Natural killer cell treated with Interleukin-12 subunit alpha and Interleukin-12 subunit beta and Interleukin-15 and Interleukin-18, amount 100 ng/mL, for 72 hours (primary cell): ENCODE measurements at places on chromosomes 7 and 10. TPM values are rescaled to one million over a fixed set of nuclear protein-coding genes. Genes with fewer than 3 reads are reported as not detected.

GRCh38 chr10:85598646-85599045 lies 767.9 kb downstream of the GRID1 start:
- no peak overlapping the region for H3K27ac ChIP-seq
- H3K4me3 ChIP-seq: no peak overlapping the region
- no peaks in the 10 kb centered on the region for H3K4me1 ChIP-seq
- DNase-seq: no peak
- no peaks in the 10 kb centered on the region for H3K36me3 ChIP-seq
- no peaks in the 10 kb centered on the region for H3K27me3 ChIP-seq

DNA sequence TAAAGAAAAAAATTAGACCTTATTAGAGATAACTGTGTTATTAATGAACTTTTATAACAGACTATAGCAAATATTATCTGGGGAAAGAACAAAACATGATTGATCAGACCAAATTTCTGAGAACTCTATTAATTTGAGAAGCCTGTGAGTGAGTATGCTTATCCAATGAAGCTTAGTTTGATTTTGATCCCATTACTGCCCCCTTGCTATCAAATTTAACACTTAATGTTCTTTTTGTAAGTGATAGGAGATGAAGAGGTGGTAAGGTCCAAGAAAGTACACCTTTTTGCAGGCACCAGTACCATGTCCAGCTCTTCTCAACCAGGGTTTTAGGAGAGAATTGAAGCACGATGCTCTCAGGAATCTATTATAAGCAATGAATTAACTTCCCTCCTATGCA lies 49.9 kb downstream of the ZNF365 start:
- H3K4me1 ChIP-seq: no peaks in the 10 kb centered on the region
- H3K27ac ChIP-seq: no peak overlapping the region
- H3K36me3 ChIP-seq: peaks cover 7% of the 10 kb centered on the region
- peaks cover 2% of the 10 kb centered on the region for H3K27me3 ChIP-seq
- H3K4me3 ChIP-seq: no peak overlapping the region

DNA sequence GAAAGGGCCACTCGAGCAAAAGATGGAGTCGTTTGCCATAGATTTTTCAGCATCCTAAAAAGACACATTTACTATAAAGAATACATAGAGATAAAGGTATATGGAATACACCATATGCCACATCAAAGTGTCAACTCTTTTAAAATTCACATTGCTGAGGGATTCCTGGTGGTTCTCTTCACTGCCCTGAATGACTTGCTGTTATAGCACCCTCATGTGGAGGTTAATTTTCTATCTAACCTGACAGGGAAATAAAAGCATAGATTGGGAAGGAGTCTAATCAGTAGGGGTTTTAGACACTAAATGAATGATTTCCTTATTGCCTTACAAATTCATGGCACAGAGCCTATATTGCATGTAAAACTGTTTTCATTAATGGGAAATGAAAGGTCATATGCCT lies 25.9 kb downstream of the DNAH11 start:
- H3K4me1 ChIP-seq: no peaks in the 10 kb centered on the region
- H3K4me3 ChIP-seq: no peak overlapping the region
- no peak for DNase-seq
- no peak overlapping the region for H3K27ac ChIP-seq
- no peaks in the 10 kb centered on the region for H3K36me3 ChIP-seq
- H3K27me3 ChIP-seq: peaks cover 14% of the 10 kb centered on the region

POLL gene
- 27.6 TPM for total RNA-seq

DNA sequence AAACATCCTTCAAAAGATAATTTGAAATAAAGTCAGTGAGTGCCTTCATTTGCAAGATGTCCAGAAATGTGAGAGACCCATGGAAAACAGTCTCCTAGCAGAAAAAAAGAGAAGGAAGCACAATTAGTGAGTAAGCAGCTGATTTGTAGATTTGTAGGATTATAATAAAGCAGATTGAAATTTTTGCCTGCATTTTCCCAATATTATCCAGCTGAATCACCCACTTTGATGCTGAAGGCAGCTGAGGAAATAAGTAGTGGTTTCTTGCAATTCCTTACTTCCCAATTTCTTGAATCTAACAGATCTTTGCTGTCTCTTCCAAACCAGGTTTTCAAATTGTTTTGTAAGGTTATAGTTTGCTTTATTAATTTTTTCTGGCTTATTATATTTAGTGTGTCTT lies 181.4 kb downstream of the GNAT3 start:
- no peak for DNase-seq

FGFR2 gene
- total RNA-seq: not detected

GRCh38 chr10:67804395-67804678 lies 33.7 kb downstream of the DNAJC12 start:
- H3K4me3 ChIP-seq: no peak overlapping the region
- no peaks in the 10 kb centered on the region for H3K27me3 ChIP-seq
- H3K36me3 ChIP-seq: no peaks in the 10 kb centered on the region
- no peak overlapping the region for H3K27ac ChIP-seq
- no peaks in the 10 kb centered on the region for H3K4me1 ChIP-seq

DNA sequence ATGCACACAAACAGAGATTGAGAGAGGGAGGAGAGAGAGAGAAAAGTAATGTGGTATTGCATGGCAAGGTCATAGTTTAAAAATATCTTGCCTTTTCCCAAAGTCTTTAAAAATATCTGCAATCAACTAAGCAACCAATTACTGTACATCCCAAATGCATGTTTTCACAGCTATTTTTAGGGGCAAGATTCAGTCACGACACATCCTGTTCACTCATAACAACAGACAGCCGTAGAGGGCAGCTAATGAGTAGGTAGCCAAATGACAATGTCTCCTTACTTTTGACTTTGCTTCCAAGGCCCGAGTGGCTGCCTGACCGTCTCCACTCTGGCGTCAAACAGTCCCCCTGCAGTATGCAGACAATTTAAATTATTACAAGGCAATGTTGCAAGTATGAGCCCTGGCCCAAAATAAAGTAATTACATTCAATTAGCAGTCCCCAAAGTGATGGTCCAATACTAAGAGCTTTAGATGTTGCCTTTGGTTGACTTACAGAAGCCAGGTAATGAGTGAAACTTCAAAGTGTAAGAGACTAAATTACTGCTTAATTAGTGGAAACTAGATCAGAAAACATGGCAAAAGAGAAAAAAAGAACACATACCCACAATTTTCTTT lies 162.9 kb downstream of the MBL2 start:
- no peak overlapping the region for H3K27ac ChIP-seq
- no peak for DNase-seq
- H3K4me3 ChIP-seq: no peak overlapping the region

DNA sequence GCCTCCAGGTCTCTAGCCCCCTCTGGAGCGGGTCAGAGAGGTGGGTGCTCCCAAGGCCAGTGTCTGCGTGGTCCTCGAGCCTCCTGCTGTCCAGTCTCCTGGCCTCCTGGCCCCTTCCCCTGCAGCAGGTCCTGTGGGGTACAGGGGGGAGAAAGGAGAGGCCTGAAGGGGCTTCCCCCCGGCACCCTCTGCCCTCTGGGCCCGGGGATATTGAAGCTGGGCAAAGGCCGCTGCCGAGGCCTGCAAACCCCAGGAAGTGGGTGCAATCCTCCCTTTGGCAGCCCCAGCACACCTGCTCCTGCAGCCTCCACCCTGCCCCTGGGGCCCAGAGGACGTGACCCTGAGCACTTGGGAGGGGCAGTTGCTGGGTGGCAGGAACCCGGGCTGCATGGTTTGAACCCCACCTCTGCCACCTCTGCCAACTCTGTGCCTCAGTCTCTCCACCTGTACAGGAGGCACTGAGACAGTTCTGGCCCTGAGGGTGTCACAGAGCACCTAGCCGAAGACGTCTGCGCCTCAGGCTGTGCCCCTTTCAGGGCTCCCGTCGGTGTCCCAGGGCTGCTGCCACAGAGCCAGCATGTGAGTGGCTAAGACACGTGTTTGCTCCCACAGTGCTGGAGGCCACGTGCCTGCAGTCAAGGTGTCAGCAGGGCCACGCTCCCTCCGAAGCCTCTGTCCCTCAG lies 59.1 kb upstream of the INPP5A start:
- H3K27me3 ChIP-seq: peaks cover 39% of the 10 kb centered on the region
- no peaks in the 10 kb centered on the region for H3K36me3 ChIP-seq
- H3K4me3 ChIP-seq: no peak overlapping the region

- H3K4me1 ChIP-seq: peaks cover 2% of the 10 kb centered on the region
- H3K27ac ChIP-seq: no peak overlapping the region
- no peak for DNase-seq
- H3K27me3 ChIP-seq: peaks cover 7% of the 10 kb centered on the region
- no peaks in the 10 kb centered on the region for H3K36me3 ChIP-seq
- H3K4me3 ChIP-seq: no peak overlapping the region
Observed at GRCh38 chr10:26408858-26409494, 29.2 kb upstream of the APBB1IP start.

DNA sequence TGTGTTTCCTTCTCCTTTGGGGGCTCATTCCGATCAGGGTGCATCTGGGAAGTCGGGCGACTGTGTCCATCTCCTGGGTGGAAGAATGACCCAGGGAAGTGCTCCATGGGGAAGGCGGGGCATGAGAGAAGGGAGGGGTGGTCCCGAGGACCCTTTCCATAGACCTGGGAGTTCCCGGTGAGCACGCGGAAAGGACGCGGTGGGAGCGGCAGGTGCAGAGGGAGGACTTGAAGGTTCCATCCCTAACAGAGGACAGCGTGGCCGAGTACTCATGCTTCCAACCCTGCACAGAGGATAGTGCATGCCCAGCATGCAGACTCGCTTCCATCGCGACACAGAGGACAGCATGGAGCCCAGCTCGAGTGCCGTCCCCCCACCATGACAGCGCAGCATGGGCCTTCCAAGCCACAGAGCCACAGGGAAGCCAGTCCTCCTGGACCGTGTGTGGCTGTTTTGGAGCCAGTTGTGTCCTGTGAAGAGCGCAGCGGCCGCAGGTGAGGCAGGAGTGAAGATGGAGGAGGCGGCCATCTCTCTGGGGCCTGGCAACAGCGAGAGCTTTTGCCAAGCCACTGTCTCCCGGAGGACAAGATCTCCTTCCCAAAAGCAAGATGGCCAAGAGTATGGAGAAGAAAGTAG lies 281.4 kb downstream of the DNAJB6 start:
- H3K27ac ChIP-seq: no peak overlapping the region
- peaks cover under 1% of the 10 kb centered on the region for H3K27me3 ChIP-seq
- H3K4me1 ChIP-seq: no peaks in the 10 kb centered on the region
- DNase-seq: no peak
- no peak overlapping the region for H3K4me3 ChIP-seq

GRCh38 chr7:128917122-128917521 lies 6.6 kb upstream of the KCP start:
- H3K36me3 ChIP-seq: no peaks in the 10 kb centered on the region
- peaks cover 46% of the 10 kb centered on the region for H3K27me3 ChIP-seq
- peaks cover 5% of the 10 kb centered on the region for H3K4me1 ChIP-seq
- no peak overlapping the region for H3K4me3 ChIP-seq
- no peak overlapping the region for H3K27ac ChIP-seq

DNA sequence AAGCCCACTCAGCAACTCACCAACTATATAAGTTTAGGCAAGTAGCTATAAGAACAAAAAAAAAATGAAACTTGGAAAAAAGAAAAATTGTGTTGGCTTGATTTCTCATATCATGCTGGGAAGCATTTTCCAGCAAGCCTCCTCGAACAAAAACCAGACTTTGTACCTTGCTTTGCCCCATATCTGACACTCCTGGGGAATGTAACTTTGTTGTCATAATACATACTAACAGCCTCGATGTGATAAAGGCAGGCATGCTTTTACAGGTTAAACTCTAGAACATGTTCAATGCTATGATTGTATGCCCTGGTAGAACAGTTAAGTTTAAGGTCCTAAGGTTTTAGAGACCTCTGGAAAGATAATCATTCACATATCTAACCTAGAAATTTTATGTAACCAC lies 11.6 kb downstream of the CFAP43 start:
- DNase-seq: no peak
- peaks cover 18% of the 10 kb centered on the region for H3K27me3 ChIP-seq
- H3K4me3 ChIP-seq: no peak overlapping the region
